ENCODE measurements at places on chromosomes 4 and X.

- no peak for DNase-seq
Observed at GRCh38 chr4:5188130-5188529, 136.8 kb downstream of the STK32B start.

- DNase-seq: no peak
Observed at GRCh38 chr4:74555843-74556242, 110.9 kb downstream of the AREG start.

DNA sequence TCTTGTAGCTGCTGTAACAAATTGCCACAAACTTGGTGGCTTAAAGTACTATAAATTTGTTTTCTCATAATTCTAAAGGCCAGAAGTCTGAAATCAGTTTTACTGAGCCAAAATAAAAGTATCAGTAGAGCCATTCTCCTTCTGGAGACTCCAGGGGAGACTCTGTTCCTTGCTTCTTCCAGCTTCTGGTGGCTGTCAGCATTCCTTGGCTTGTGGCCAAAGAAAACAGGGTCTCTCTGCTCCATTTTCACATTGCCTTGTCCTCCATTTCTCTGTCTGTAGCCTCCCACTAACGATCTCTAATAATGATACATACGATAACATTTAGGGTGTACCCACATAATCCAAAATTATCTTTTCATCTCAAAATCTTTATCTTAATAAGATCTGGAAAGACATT, 200.4 kb downstream of the MAB21L2 start:
- DNase-seq: no peak

GRCh38 chr4:102730968-102731533, 29.7 kb downstream of the MANBA start:
- no peak for DNase-seq

DNA sequence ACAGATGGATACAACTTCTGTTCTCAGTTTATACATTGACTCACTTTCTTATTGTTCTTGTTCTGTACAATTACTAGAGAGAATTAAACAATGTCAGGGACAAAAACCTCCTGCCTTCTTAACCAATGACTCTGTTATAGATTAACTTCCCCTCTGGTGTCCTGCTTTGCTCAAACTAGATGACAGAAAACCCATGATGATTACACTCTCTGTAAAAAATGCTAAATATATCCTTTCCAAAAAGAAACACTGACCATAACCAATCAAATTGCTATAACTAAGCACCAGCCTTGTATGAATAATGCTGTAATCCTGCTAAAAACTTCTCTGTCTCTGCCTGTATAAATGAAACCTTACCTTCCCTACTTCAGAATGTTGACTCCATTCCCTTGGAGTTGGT, 29.8 kb upstream of the IL13RA2 start:
- DNase-seq: no peak

DNA sequence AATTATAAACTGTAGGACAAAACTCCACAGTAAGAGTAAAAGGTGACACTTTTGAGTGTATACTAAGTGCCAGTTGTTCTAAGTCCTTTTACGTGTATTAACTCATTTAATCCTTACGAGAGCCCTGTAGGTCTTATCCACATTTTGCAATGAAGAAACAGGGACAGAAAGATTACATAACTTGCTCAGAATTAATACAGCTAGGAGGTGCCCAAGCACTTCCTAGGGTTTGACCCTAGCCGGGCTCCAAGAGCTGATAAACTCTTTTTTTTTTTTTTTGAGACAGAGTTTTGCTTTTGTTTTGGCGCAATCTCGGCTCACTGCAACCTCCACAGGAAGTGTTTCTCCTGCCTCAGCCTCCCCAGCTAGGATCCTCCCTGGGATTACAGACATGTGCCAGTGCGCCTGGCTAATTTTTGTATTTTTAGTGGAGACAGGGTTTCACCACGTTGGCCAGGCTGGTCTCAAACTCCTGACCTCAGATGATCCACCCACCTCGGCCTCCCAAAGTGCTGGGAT, 110.4 kb downstream of the UBE2K start:
- DNase-seq: peak; percentile 9

DNA sequence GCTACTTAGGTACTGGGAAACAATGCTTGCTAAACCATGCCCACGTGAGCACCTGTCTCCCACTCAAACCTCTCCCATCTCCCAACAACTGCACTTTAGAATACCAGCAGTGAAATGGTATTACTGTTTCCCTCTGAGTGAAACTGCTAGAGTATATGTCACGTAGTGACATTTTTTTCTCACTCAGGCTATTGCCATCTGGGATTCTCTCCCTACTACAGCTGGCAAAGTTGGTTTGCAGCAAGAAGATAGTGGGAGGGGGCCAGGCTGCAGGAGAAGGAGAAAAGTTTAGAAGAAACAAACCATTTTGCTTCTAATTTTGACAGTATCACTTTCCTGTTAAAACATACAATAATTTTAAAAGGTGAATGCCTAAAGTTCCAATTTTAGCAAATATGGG, 358.3 kb downstream of the MAPK10 start:
- no peak for DNase-seq

DNA sequence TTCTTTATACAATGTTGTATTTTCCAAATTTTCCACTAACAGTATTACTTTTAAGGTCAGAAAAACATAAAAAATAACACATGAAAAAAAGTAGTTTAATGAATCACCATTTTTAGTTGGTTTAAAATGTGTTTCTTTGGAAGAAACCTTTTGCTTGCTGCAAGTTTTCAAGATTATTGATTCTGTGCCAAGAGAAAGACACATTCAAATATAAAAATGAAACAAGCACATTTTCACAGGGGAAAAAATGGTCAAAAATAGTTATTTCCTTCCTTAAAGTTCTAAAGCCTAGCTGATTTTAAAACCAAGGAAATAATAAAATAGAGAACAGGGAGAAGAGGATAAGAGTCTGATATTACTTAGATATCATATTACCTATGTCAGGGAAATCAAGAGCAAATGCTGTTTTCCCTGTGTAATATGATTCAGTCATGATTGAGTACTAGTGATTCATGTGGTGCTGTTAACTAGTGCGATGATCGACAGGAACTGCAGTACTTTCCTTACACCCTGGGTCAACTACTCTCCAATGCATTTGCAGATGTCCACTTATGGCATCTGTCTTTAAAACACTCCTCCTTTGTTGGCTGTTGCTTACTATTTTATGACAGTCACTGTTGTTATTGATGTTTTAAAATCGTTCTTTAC, 103.8 kb downstream of the CAMK2D start:
- DNase-seq: no peak

DNA sequence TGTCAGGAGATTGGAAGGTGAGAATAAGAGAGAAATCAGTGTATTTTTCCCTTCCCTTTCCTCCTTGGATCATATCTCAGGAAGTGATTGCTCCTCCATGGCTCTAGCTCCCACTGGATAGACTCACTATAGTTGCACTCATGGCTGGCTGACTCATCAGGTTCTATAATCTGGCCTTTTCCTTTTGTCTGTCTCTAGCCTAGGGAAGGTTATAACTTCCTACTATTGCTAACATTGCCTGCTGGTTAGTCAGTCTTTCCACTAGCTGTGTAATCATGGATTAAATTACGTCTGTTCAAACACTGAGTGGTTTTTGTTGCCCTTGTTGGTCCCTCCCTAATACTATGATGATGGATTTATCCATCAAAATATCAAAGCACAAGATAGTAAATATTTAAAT, 195.5 kb upstream of the VEGFC start:
- DNase-seq: peak; percentile 95

DNA sequence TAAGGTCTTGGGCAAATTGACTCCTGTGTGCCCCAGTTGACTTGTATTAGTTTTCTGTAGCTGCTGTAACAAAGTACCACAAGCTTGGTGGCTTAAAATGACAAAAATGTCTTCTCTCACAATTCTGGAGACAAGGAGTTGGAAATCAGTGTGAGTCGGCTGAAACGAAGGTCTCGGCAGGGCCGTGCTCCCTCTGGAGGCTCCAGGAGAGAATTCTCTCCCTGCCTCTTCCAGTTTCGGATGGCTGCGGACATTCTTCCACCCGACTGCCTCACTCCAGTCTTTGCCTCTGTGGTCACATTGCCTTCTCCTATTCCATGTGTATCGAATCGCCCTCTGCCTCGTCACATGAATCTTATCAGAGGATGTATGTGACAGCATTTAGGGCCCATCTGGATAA, 66.0 kb upstream of the PHOX2B start:
- DNase-seq: peak; percentile 2

GRCh38 chrX:53992589-53992988, 51.7 kb downstream of the PHF8 start:
- no peak for DNase-seq

GRCh38 chrX:19496711-19497110, 18.6 kb downstream of the MAP3K15 start:
- no peak for DNase-seq

DNA sequence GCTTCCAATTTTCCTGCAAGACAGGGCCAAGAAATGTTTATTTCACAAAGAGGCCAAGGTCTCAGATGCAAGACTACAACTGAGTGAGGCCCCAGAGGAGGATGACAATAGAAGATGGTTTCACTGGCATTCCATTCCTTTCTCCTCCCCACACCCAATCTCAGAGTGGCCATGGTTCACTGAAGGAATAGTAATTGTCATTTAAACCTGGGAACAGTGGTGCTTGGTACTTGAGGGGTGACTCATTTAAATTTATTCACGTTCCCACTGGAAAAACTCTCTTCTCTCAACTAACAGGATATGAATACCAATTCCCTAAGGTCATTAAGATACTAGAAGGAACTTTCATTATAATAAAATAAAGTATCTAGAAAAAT, 35.3 kb upstream of the CXCL8 start:
- DNase-seq: peak; percentile 66

DNA sequence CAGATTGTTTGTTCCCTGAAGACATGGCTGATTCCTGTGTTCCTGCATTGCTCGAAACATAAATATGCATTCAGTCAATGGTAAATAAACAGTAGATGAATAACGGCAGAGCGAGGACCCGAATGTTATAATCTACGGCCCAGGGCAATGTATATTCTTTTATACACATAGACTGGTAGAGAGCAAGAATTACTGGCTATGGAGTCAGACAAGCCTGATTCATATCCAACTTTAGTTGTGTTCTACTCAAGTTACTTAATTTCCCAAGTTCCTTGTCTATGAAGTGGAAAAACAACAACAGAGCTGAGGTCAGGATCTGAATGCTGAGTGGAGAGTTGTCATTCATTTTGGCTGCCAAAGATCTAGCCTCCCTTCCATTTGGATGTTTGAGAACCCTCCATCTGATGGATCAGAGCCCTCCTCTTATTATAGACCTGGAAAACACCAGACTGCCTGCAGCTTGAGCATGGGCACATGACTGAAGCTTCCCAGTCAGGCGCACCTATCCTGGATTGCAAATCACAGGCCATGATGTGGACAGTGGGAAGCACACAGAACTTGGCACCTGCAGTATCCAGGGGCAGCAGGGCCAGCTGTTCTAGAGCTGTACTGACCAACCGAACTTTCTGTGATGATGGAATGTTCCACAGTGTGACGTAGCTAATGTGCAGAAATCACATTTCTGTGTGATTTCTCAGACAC, 80.1 kb downstream of the FAM184B start:
- no peak for DNase-seq

DNA sequence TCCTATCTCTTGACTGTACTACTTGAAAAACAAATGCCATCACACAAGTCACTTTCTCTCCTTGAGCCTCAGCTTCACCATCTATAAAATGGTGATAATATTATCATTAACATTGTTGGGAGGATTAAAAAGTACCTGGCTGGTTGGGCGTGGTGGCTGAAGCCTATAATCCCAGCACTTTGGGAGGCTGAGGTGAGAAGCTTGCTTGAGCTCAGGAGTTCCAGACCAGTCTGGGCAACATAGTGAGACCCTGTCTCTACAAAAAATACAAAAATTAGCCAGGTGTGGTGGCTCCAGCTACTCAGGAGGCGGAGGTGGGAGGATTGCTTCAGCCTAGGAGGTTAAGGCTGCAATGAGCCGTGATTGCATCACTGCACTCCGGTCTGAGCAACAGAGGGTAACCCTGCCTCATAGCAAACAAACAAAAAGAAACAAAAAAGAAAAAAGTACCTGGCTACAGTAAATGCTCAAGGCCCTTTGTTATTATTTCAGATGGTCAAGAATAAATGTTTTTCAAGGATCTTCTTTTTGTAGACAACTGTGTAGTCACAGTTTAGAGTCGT, 120.3 kb downstream of the CHRNA9 start:
- DNase-seq: peak; percentile 52

DNA sequence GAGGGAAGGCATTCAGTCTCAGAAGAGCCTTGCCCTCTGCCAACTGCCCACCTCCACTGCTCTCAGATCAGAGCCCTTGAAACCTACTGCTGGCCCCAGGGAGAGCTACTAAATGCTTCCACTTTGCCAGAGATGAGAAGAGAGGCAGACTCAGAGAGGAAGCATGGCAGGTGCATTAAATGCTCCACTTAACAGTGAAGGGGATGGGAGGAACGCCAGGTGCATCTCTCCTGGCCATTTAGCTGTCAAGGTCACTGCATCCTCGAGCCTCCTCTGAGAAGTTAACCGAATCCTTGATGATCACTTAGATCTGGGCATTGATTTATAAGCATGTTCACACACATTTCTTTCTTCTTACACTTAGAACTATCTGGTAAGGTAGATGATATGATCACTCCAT, 15.0 kb downstream of the TRPC5 start:
- DNase-seq: no peak

DNA sequence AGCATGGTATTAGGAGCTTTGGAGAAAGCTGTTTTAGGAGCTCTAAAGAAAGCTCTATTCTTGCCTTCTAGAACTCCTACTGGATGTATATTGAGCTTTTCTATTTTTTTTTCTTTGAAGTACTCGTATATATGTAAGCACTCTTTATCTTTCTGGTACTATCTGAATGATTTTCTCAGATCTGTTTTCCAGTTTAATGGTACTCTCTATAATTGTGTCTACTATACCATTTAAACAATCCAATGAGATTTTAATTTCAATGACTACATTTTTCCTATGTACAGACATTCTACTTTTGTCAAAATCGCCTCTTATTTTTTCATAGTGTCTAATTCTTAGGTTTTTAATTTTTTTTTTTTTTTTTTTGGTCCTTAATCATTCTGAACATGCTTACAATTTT, 328.1 kb downstream of the DCTD start:
- no peak for DNase-seq

DNA sequence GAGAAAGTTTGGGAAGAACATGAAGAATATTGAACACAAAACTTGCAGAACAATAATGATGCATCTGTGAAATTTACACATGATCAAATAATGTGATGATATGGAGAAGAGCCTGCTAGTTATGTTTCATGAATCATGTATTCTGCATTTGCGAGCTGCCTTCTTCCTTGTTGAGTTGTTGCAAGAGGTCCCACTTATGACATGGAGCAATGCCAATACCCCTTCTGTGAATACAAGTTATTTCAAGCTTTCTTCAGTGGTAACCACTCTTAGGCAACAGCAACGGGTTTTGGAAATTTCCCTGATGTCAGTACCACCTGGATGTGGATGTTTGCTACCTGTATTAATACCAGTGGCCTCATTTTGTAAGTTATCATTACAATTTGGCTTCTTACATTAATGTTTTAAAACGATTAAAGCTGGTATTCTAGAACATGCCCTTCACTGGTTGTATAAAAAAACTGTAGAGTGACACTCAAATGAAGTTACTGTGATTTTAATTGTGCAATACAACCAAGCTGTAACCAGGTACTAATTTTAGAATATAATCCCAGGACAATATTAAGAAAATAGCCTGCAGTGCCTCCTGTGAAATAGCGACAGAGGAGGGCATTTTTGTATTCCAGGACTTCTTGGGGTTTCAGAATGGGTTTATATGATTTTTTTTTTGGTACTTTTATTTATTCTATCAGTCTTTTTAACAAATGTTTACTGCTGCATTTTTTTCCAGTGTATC, 25.3 kb downstream of the IQCM start:
- DNase-seq: peak; percentile 5

GRCh38 chr4:118338981-118339765, 13.6 kb downstream of the PRSS12 start:
- DNase-seq: peak; percentile 33
